ENCODE measurements at places on chromosomes 5 and 9.

DNA sequence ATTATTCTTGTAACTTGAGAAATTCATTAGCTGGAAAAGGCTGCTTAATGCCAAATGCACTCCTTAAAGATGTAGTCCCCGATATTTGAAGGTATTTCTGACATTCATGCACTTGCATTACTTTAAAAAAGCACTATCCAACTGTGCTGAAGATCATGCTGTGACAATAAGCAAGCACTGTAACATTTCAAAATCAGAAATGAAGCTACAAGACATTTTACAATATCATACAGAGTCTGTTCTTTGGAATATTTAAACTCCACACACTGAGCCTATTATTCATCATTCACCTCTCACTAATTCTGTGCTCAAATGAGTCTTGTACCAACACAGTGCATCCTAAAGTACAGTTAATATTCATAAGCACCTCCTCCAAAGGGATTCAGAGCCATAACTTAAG lies 413.2 kb downstream of the CETN3 start:
- DNase-seq = no peak

DNA sequence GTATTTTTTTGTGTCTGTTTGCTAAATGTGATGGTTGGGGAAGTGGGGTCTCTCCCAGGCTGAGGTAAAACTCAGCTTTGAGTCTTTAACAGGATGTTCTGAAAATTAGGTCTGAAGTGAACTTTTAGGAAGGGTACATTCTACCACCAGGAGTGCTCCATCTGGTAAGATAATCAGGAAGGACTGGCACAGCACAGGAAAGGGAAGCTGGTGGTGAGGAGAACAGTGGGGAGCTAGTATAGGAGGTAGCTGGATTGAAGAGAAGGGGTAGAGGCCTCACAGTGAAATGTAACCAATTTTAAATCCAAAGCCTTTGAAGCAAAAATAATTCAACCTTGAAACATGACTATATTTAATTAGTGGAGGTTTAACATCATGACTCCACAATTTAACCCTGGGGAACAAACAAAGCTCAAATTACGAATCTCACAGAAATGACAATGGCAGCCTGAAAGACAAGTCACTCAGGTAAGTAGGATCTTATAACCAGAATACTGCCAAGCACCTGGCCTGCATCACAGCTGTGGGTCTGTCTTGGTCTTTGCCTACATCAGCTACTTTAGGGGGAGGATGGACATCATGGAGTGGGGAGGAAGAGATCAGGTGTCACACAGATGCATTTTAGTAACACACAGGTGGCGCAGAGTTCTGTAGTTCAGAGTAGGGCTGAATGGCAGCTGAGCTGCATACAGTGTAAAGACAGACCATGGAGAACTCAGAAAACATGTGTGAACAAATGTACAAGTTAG lies 445.3 kb downstream of the DMRT2 start:
- DNase-seq = no peak

- no peak for DNase-seq
These were observed 487.1 kb downstream of the NTRK2 start for GRCh38 chr9:85156652-85157051.

DNA sequence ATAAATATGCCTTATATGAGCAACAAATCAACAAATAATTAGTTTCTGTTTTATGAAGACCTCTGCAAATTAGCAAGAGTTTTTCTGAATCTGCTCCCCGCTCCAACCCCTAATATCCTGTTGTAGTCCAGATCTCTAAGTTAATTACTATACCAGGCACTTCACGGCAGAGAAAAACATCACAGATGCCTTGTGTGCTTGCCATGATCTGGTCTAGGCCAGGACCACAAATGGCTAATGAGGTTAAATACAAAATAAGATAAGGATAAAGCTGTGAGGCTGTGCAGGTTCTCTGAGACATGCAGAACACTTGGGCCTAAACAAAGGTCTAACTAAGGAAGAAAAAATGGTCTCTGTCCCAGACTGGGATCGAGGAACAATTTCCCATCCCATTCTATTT lies 150.8 kb downstream of the SLIT3 start:
- no peak for DNase-seq

GRCh38 chr9:135248721-135249120 lies 161.3 kb downstream of the OLFM1 start:
- no peak for DNase-seq

GRCh38 chr9:114055061-114055460 lies 23.0 kb downstream of the AMBP start:
- no peak for DNase-seq

DNA sequence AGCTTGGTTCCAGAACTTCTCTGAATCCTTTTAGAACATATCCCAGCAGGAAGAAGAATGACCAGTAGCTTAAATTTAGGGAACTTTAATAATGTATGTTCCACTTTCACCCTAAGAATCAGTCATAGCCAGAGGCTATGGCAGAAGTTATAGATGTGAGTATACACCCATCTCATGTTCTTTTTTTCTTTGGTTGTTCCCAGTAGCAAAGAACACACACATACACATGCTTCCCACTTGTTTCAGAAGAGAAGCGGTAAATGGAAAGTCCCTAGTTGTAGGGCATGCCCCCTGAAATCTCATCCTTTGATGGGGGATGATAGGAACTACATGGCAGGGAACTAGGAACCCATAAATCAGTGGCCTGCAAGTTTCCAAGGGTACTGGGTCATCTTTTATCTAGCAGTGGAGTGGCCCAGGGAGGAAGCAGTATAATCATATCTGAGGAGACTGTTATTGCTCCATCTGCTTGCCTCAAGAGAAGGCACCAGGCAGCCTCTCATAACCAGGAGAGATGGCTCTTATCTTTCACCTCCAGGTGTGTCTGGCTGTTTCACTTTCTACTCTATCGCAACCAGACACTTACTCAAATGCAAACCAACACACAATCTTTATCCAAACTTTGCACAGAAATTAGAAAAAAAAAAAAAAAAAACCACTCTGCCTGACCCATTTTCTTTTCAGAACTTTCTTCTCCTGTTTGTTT lies 109.5 kb downstream of the SNCAIP start:
- no peak for DNase-seq

- no peak for DNase-seq
These were observed 9.9 kb upstream of the GRHPR start for GRCh38 chr9:37412431-37413151.

DNA sequence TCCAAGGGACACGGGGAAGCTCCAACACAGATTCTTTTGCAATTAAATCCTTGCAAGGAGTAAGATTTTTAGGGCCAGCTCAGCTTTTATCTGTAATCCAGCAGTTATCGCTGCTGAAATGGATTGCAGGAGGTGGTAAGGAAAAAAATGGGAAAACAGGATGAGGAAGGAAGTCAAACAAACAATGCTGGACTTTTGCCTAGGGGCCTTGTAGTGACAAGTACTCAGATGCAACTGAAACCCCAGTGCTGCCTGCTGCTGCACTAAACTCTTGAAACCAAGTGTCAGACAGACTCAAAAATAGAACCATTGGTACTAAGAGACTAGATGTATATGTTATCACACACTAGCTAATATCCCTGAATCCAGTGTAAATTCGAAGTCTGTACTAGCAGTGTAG lies 309.2 kb downstream of the CTNND2 start:
- no peak for DNase-seq

DNA sequence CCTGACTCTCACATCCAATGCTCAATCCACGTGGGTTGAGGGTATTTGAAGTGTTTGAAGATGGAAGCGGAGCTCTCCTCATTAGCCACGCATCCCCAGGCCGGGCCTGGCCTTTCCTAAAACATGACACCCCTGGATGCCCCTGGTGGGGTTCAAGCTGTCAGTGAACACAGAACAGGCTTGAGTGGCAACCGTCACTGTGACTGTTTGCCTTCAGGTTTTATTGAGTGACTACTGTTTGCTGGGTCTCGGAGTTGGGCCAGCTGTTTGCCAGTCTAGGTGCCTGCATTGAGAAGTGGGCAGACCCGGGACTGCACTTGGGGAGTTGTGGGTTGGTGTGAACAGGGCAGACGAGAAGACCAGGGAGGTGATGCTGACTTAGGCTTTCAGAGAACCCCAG lies 7.8 kb upstream of the OLFM1 start:
- DNase-seq = no peak

DNA sequence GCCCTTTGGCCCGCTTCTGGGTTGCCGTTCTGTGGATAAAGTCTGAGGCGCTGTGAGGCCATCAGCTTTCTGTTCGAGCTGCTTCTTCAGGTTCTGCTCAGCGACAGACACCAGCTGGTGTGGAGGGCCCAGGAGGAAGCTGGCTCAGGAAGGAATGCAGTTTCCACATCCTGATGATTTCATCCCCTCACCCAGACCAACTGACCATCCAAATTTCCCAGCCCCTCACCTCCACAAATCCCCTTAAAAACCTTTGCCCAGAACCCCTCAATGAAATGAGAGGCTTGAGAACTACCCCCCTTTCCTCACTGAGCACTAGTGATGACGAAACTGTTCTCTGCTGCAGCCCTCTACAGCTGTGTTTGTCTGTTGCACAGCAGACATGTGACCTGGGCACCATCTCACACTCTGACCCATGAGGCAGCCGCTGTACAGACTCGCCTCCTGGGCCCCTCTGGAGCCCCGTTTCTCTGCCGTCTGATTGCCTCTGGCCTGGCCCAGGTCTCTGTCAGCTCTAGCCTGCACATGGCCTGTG lies 45.4 kb downstream of the SPATA31C2 start:
- DNase-seq = peak; percentile 88

DNA sequence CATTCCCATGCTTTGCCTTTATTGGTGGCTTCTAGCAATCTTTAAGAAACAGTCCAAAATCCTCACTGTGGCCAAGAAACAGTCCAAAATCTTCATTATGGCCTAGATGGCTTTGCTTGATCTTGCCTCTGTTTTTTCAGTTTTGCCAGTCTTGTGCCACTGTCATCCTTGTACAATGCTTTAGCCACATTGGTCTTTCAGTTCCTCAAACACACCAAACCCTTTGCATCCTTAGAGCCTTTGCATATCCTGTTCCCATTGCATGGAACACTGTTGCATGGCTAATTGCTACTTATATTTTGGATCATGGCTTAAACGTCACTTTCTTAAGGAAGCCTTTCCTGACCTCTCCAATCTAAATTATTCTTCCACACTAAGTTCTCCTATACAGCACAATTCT lies 22.1 kb downstream of the MRRF start:
- DNase-seq = no peak

Data from mesenchymal stem cell (in vitro differentiated cells and primary cell).